ENCODE measurements at places on chromosomes 1 and 21.

- DNase-seq: no peak
Observed at GRCh38 chr1:106937104-106937503, 119.4 kb upstream of the PRMT6 start.

- no peak for DNase-seq
Observed at GRCh38 chr1:68151690-68152089, 80.6 kb downstream of the WLS start.

- no peak for DNase-seq
Observed at GRCh38 chr21:36202726-36203602, 46.3 kb downstream of the DOP1B start.

DNA sequence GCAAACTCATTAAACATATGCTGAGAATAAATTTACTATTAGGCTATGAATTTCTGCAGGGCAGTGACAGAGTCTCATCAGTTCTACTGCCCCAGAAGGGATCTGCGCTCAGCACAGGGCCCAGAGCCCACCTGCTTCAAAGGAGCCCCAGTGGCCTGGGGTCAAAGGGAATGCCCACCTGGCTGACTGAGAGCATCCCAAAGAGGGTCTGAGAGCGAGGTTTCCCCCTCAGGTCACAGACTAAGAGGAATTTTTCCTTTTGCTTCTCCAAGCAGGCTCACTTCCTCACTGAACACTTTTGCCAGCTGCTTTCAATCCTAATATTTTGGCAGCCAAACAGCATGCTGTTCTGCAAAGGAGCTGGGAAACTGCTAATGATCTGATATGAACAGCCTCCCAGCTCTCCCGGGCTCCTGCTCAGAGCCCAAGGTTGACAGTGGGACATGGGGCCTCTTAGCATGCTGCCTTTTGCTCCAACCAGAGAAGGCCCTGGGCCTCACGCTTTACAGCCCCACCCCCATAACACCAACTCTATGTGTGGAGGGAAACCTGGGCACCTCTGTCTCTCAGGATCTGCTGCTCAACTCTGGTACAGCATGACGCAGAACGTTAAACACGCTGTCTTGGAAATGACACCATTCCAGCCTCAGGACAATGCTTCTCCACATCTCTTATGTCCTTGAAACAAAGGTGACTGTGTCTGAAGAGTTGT is 70.7 kb upstream of the SYT6 start:
- DNase-seq: no peak

- no peak for DNase-seq
Observed at GRCh38 chr21:34690793-34691175, 22.0 kb downstream of the CLIC6 start.

Data from Jurkat, Clone E6-1 (cell line).